Bone marrow (tissue), 2 donors: ENCODE measurements at places on chromosomes 6 and 20.
A peak's percentile ranks its signal among the peaks of the same experiment; 100 is the strongest.

DNA sequence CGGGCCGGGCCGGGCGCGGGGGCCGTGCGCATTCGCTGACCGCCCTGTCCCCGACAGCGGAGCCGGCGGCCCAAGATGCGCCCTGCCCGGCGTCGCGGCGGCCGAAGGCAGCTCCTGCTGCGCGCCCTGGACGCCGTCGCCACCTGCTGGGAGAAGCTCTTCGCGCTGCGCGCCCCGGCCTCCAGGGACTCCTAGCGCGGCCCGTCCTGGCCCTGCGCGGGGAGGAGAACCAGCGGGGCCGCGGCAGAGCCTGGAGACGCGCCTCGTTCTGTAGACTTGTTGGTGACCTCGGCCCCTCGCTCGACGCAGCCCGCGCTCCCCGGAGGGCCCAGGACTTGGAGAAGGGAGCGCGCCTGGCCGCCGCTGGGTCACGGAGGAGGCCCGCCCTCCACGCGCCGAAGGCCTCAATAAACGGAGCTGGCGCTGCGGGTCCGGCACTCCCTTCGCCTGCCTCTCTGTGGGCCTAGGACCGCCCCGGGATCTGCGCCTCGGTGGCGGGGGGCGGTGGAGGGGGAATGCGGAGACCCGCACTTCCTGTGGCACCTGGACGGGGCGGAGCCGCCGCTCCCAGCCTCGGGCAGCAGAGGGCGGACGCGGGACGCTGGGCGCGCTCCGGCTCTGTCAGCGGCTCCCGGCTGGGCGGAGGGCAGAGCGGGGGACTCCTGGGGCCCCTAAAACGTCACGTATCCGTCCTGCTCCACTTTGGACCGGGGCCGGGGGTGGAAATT, 2.7 kb downstream of the C20orf204 start:
- DNase-seq = peak; percentile 35

- no peak for DNase-seq
Observed at GRCh38 chr6:22024973-22025467, 271.8 kb downstream of the PRL start.

DNA sequence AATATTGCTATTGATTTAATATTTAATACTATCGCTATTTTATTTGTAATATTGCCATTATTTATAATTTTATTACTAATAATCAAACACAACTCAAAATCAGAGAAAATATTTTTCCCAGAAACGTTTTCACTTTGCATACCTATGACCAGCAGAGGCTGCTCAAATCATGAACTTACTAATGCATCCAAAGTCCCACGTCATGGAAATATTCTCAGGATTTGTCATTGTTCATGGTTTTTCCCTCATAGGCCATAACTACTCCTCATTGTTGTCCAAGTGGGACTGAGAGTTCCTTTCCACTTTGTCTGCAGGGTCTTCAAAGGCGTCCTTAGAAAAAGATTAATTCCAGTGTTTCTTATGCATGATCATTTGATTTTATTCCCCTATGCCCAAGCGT, 344.8 kb downstream of the THBS2 start:
- DNase-seq = no peak

DNA sequence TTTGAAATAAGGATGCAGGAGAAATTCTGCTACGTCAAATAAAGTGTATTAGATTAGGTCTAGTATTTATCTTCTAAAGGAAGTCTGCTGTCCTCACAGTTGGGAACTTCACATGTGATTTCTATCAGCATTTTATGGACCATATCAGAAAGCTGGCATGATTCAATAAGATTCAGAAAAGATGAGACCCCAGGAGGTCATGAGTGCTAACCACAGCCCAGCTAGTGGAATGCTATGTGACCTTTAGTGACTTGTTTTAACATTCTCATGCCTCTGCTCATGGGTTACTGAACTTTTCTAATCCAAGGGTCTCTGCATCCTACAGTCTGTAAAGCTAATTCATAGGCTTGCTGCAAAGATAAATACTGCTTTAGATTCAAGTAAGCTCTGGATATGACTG, 150.1 kb downstream of the GMPR start:
- no peak for DNase-seq

GRCh38 chr6:31614075-31614619, 887 bp upstream of the AIF1 start:
- DNase-seq = no peak

- DNase-seq = no peak
Observed at GRCh38 chr6:53342217-53342616, 6.5 kb downstream of the ELOVL5 start.

DNA sequence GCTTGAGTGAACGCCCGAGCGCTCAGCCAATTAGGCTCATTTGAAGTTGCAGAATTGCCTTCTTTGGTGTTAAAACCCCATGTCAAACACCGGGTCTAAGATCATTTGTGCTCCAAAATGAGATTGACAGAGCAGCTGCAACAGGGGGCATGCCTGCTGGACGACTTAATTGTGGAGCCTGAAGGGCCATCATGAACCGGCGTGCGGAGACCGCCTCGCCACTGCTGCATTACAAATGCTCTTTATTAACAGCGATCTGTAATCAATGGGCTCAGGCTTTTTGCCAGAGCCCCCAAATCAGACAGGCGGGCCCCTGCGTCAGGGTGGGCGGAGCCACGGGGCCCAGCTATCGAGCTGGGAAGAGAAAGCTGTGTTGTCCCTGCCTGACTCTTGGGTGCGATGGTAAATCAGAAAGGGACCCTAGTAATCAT, 183.2 kb downstream of the SIM1 start:
- DNase-seq = no peak

DNA sequence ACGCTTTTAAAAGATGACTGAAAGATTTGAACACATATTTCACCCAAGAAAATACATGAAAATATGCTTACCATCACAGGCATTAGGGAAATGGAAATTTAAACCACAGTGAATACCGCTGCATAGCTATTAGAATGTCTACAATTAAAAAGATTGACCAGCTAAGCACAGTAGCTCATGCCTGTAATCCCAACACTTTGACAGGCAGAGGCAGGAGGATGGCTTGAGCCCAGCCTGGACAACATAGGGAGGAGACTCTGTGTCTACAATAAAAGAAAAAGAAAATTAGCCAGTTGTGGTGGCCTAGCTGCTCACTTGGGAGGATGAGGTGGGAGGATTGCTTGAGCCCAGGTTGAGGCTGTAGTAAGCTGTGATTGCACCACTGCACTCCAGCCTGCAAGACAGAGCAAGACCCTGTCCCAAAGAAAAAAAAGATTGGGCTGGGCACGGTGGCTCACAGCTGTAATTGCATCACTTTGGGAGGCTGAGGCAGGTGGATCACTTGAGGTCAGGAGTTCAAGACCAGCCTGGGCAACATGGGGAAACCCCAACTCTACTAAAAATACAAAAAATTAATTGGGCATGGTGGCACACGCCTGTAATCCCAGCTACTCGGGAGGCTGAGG, 163.7 kb upstream of the AKAP12 start:
- no peak for DNase-seq

DNA sequence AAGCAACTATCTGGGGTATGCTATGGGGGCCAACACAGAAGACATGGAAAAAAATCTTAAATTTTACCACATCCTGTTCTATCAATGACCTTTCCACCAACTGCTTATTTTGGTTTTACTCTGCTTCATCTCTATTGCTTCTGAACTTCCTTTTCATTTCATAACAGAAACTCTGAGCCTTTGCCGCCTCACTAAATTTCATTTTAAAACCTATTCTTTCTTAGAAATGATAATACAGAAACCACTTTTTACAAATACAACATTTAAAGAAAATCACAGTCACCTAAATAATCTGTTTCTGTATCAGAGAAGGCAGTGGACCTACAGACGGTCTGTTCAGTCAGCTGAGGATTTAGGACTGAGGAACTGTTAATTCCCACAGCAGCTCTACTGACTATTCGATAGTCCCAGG, 117.5 kb downstream of the KCNQ5 start:
- no peak for DNase-seq

DNA sequence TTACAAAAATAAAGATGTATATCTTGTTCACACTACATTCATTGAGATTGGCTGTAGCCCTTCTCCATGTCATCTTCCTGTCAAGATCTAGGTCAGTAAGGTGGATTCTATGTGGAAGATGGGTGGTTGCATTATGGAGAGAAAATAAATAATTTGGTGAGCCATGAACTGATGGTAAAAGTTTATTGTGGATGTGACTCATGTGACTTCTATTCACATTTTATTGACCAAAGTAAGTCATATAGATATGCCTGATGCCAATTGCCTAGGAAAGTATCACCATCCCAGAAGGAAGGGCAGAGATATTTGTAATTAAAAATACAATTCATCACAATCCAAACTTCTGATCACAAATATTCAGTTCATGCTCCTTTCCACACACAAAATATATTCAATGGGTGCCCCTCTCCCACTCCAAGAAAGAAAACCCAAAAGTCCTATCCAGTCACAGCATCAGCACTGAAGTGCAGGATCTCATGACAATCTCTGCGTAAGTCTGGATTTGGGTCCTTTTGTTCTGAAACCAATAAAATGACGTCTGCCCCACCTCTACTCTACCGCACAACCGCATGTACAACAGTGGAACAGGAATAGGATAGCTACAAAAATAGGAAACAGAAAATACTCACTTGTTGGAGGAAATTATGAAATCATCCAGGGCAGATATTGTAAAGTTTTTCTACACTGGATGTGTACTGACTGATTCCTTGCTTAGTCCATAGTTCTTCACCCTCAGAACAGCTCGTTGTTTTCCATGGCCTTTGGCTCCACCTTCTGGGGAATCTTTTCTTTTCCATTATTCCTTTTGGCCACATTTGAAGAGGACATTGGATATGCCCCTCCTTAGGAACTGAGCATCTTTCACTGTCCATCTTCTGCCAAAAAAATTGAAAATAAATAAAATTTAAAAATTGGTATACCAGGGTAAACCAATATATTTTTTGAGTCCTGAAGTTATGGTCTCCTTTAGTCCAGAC, 16.1 kb upstream of the SLC17A3 start:
- no peak for DNase-seq

GRCh38 chr6:31478186-31478950, 19.6 kb upstream of the MICB start:
- no peak for DNase-seq

- DNase-seq = no peak
Observed at GRCh38 chr20:59365611-59366285, 65.3 kb downstream of the EDN3 start.

DNA sequence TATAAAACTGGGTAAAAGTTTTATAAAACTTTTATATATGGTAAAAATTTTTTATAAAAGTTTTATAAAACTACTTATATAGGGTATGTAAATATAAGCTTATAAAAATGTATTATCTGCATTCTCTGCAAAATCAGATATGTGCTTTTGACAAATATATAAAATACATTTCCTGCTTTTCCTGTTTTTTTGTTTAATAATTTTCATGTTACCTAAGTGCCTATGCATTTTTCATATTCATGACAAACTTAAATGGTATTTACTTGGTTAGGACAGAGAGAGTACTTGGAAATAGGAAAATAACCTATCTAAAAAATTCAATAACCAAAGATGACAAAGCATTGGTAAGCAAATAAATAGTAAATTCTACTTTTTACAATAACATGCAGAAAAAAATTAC, 41.2 kb downstream of the ADGRG6 start:
- DNase-seq = no peak

DNA sequence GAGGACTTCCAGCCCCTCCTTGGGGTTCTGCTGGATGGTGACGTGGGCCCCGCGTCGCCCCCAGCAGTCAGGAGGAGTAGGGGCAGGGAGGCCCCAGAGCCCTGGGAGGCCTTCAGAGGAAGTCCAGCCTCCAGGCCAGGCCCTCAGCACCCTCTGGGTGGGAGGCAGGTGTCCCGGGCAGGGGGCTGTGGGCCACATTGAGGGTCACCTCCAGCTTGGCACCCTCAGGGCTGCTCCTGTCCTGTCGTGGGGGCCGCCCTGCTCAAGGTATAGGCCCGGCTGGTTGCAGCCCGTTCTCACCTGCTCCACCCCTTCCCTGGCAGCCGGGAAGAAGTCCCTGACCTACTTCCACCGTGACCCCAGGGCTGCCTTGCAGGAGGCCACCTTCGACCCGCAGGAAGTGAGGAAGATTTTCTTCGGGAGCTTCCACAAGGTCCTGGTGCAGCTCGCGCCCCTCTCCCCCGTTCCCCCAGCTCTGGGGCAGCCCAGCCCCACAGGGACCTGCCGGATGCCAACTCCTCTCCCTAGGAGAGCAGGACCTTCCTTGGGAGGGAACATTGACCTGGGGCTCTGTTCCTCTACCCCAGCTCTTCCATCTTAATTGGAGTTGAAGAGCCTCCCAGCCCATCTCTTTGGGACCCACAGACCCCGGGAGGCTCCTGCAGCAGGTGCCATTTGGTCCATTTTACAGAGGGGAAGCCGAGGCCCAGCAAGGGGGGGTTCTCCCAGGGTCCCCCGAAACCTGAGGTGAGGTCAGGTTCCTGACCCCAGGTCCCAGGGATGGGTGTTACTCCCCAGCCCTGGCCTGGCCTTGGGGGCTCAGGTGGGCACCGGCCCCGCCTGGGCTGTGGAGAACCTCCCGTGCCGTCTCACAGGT, 26.4 kb downstream of the COL20A1 start:
- no peak for DNase-seq

- DNase-seq = no peak
Observed at GRCh38 chr6:17871836-17872235, 115.6 kb downstream of the KIF13A start.

DNA sequence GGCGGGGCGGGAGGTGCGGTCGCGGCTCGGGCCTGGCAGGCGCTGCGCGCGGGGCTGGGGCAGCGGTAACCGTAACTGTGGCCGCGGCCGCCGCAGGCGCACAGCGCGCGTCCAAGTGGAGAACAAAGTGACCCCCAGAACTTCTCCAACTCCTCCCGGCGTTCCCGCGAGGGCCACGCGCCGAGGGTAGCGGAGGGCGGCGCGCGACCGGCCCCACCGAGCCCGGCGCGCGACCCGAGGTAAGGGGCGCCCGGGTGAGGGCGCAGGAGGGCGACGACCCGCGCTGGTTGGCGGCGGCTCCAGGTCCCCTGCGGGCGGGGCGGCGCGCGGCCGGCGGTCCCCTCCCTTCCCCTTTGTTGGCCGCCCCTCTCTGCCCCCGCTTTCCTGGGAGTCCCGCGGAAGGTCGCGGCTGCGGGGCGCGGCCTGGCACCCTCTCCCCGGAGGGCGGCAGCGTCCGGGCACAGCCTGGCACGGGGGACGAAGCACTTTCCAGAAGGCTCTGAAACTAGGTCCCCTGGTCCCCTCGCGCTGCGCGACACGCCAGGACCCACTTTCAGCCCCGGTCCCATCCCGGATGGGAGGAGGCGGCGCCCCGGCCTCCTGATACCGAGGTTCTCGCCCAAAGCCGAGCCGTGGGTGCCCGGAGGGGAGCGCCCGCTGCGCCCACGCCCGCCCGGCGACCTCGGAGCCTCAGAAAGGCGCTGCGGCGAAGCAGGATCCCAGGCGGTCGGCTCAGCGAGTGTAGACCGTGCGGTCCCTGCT, at the start of gene TIAM2:
Gene TIAM2, plus strand, starts transcription at position 62 of the 762 bp plus-strand sequence. CDS start 133,909 bp downstream, outside the sequence.
- peak; percentile 3 for DNase-seq

GRCh38 chr20:48750941-48751635, 76.7 kb downstream of the PREX1 start:
- DNase-seq = no peak

DNA sequence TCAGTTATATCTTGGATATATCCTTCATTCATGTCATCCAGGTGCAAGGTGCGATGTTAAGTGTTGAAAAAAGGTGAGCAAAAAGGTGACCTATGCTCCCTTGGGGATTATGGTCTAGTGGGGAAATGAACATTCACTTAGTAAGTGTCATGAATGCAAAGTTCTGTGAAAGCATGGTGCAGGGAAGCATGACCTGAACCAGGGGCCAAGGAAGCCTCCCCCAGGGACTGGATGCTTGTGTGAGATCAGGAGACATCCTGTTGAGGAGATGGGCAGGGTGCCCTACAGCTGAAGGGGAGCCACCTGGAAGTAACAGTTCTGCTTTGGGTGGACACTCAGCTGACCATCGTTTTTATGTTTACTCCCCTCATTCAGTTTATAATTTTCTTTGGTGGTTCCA, 179.5 kb downstream of the SYNDIG1 start:
- no peak for DNase-seq
